ENCODE measurements at places on chromosomes 12 and 14.

- peak; percentile 99 for DNase-seq
Observed at GRCh38 chr12:20212658-20213555, 155.4 kb upstream of the PDE3A start.

DNA sequence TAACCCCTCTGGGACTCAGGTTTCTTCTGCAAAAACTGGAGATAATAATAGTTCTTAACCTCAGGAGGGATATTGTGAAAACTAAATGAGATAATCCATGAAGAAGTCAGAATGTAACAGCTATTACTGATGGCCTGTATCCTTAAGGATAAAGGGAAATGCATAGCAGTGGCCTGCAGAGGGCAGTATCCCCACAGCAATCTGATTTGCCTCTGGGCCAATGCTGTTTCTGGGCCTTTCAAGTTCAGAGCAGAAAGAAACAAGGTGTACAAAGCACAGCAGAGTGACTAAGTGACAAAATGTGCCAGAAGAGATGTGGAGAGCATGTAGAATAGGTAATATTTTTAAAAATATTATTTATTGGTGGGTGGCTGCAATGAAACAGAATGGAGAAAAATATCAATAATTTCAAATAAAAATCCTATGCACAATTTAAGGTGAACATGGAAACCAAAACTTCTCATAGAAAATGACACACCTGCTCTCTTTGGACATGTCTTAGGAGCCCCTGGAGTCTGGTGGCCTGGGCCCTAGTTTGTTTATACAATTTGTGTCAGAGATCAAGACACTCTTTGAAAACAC is 90.3 kb downstream of the C12orf75 start:
- DNase-seq: peak; percentile 49

DNA sequence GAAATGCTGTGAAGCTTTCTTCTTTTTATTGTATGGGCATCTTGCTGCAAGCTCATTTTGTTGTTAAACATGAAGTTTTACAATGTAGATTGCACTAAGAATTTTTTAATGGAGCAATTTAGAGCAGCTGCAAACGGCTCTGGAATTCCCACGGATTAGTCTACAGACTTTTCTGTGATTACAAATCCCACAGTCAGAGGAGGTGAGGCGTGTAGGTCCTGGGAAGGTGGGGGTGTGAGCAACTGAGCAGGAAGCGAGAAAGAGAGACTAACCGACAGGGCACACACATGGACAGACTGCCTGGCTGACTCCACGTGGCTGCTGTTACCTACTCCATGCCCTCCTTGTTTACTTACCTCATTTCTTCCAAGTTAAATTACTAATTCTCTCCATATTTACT is 348.5 kb downstream of the NPAS3 start:
- no peak for DNase-seq

DNA sequence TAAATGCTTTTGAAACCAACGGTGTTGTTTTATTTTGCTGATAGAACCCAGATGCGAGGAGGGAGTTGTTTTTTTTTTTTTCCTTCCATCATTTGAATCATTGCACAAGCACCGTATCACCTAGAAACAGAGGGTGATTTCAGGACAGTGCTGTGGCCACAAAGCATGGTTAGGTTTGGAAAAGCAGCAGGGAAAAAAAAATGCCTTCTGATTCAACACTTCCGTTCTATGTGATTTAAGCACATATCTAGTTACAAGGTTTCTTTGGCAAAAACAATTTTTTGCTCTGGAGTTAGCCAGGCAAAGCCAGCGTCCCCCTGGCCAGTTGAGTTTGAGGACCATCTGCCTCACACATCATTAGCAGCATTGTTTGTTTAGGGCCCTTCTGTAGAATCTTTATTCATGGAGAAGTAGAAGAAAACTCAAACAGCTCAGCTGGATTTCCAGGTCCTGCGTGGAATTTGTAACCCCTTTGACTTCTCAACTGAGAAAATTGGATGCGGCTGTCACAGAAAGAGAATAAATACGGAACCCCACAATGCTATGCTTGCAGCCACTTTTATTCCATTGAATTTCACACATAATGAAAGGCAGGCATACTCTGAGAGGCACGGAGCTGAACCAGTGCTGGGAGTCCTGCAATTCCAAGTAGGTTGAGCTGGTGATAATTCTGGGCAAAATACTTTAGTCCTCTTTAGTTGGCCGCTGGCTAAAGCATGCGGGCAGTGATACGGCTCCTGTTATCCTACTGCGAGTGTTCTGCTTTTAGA is 17.0 kb upstream of the WNT5B start:
- peak; percentile 89 for DNase-seq

GRCh38 chr12:89873745-89874144 is 165.1 kb upstream of the ATP2B1 start:
- DNase-seq: no peak

DNA sequence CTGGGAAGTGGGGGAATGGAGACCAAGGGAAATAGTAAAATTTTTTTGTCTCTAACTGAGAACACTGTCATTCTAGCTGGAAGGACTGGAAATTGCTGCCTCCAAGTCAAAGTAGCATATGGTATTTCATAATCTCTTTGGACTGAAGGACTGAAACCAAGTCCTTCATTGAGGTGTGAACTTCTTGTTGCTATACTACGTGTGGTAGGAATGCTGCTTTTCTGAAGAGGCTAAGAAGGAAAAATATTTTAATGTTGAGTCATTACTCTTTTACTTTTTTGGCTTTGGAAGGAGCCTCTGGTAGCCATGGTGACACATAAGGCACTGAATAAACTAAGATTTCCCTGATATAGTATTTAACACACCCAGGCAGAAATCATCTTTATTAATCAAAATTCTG is 465.4 kb downstream of the NPAS3 start:
- peak; percentile 82 for DNase-seq

DNA sequence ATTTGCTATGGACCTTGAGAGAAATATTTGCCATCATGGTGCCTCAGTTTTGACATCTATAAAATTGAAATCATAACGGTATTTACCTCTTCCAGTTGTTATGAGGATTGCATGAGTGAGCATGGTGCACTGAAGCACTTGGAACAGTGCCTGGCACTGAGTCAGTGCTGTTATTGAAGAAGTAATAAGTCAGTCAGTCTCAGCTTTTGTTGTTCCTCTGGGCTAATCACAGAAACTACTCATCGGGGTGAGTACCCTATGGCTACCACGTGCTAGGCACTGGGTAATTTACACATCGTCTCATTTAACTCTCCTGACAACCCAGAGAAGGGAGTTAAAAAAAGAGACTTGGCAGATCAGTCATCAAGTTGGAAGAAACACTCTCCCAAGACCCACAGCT is 159.5 kb upstream of the NRXN3 start:
- no peak for DNase-seq

DNA sequence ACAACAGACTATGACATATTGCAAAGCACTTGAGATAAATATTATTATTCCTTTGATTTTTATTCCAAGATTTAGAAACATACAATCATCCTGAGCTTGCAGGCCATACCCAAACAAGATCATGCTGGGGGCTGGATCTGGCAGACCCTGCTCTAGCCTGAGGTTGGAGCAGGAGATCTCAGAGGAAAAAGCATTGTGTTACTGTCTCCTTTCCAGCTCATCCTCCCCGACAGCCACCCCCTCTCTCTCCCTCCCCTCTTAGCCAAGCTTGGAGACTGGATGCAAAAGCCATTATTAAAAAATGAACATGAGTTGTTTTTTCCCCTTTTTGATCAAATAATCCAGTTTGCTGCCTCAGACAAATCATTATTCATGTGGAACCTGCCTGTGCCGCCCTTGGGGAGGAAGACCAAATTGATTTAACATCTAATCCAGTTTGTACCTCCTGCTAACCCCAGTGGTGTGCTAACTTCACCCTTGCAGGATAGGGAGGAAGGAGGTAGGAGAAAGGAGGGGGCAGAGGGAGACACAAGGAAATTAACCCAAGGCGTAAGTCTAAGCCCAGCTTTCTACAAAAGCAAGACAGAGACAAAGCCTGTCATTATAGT is 565.8 kb upstream of the TBX3 start:
- DNase-seq: no peak

DNA sequence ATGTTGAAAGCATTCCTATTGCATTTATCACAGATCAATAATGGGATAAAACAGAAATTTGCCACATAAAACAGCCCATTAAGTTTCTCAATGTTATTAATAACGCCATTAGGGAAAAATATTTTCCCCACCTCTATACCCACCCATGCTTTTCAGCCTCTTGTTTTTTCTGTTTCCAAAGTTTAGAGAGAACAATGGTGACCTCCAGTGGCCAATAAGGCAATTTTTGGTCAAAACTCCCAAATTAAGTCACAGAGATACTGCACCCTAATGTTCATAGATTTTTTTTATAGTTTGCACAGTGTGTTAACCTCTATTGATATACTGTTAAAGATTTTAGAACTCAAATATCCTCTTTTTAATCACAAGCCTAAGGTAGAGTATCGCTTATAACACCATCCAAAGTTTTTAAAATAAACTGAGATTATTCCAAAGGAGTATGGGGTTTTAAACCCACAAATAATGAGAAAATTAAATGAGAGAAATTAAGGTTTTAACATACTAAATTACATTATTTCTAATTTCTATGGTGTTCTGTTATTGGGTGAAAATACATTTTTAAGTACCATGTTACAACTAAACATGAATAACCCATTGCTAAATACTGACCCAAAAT is 184.7 kb upstream of the DCN start:
- no peak for DNase-seq

GRCh38 chr14:59358784-59359183 is 106.4 kb downstream of the GPR135 start:
- no peak for DNase-seq

- peak; percentile 12 for DNase-seq
Observed at GRCh38 chr12:39990122-39991101, 115.5 kb downstream of the SLC2A13 start.

GRCh38 chr14:38882533-38882932 is 220.5 kb downstream of the SEC23A start:
- DNase-seq: no peak

- no peak for DNase-seq
Observed at GRCh38 chr12:116459916-116460663, 99.1 kb upstream of the MAP1LC3B2 start.

GRCh38 chr12:91021076-91021475 is 16.3 kb upstream of the EPYC start:
- DNase-seq: no peak

- DNase-seq: no peak
Observed at GRCh38 chr12:6038160-6038559, 86.3 kb downstream of the VWF start.

- no peak for DNase-seq
Observed at GRCh38 chr14:89600029-89600428, 183.0 kb upstream of the FOXN3 start.

DNA sequence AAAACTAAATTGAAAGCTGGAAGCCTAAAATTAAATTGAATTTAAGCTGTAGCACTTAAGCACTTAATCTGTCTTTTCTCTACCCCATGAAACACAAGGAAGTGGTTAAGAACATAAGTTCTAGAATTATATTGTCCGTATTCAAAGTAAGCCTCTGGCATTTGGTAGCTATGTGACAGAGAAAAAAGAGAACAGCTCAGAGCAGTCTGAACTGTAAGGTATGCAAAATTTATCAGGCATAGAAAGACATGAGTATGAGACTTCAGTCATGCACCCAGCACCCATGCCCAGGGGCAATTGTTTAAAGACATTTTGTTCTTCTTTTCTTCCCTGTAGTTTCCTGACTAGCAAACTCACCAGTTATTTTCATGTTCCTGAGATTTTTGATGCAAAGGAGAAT is 116.7 kb downstream of the KCNMB4 start:
- no peak for DNase-seq

GRCh38 chr12:27504507-27504906 is 19.5 kb upstream of the PPFIBP1 start:
- no peak for DNase-seq

DNA sequence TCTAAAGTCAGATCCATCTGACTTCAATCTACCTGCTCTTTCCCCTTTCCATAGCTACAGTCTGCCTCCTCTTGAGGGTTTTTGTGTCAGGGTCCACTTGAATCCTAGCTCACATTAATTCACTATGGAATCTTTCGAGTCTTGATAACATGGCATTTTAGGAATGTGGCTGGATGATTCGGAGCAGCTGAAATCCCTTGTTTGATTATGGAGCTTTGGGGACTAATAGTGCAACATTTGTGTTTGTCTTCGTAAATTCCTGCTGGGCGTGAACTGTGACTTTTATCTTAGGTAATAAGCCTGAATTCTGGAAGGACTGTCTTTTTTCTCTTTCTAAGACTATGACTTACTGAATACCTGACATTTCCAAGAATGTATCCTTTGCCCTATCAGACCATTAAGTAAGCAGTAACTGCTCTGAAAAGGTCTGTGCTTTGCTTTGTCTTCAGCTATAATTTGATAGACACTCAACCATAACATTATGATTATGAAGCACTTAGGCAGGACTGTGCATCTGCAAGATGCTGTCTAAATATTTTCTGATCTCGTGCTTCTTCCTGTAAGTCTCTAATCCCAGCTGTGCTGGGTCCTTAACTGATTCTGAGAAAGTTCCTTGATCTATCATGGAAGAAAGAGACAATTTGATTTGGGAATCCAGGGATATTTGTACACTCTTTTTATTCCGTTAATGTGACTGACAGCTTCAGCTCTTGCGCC is 19.0 kb upstream of the PELI2 start:
- DNase-seq: no peak

DNA sequence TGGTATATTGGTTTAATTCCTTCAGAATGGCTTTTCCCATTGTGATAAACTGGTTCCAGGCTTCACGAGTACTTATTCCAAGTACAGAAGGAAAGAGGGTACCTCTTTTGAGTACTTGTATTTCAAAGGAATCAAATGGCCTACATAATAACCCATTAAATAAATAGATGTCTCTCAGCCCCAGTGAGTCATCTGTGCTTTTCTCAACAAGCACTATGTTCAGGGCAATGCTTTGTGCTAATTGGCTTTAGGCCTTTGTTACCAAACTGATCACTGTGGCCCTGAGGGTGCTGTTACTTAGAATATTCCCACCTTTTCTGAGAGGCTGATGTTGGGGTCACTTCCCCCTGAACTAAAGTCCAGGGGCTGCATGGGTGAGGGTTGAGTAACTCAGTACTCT is 107.1 kb downstream of the LRRK2 start:
- DNase-seq: no peak

GRCh38 chr14:100304825-100305323 is 1.4 kb downstream of the SLC25A29 start:
- no peak for DNase-seq

- DNase-seq: no peak
Observed at GRCh38 chr12:80943338-80943737, 5.6 kb upstream of the LIN7A start.

DNA sequence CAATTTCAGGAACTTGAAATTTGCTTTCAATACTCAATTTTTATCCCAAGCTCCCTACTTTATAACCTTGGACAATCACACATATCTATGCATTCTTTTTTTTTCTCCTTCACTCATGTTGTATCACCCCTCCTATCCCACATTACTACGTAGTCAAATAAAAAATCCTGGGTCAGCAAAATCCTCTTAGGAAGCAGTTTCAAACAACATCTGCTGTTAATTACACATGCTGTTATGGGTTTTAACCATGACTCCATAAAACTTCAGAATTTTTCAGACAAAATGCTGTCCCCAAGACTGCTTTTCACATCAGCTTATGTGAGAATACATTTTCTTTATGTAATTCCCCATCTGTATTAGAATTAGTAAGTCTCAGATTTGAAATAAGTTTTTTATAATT is 61.7 kb downstream of the LRFN5 start:
- DNase-seq: peak; percentile 36

- peak; percentile 91 for DNase-seq
Observed at GRCh38 chr12:65948320-65949008, 124.2 kb downstream of the HMGA2 start.

All from fibroblast of skin of left biceps (primary cell).